ENCODE measurements at places on chromosomes 7 and 10.
A peak's percentile ranks its signal among the peaks of the same experiment; 100 is the strongest.

DNA sequence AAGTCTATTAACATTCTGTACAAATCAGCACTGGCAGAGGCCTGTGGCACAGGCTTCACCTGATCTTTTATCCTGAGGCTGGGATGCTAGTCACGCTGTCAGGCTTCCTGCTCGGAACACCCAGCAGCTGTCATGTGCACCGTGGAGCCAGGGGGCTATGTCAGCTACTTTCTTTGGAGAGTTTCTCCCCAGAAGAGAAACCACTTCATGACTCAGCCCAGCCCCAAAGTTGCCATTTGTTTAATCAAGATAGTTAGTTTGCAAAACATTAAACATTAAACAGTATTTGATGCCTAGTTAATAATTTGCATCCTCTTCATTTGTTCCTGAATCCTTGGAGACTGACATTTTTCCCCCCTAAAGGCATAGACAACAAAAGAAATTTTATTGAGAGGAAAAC lies at the start of gene HABP2:
TSS of gene HABP2 (plus strand) at position 353 of the 400 bp plus-strand sequence. CDS start 69 bp downstream, outside the sequence.
- DNase-seq, result no peak

DNA sequence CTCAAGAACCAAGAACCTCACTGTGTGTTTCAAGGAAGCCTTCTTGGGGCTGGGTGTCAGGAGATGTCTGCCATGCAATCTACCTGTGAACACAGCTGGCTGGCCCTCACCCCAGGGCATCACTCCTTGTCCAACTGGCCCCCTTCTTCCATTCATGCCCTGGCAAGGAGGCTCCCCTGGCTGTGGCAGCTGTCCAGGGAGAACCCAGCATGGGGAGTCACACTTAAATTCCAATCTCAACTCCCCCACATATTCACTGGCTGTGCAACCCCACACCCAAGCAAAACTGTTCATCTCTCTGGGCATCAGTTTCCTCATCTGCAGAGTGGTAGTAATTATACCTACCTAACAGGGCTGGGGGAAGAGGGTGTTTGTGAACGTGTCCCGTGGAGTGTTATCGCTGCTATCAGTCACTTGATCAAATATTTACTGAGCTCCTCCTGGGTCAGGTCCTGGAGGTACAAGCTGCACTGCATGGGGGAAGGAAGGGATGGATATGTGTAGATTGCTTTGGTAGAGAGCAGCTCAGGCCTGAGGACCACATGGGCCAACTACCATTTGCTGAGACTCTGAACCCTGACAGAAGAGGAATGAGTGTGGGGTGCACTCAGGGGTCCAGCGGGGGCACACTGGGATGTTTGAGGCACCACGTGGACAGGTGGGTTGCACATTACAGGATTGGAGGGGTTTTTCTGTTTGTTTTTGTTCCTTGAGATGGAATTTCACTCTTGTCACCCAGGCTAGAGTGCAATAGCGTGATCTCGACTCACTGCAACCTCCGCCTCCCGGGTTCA lies 2.1 kb upstream of the GPRIN2 start:
- DNase-seq, result peak; percentile 1

GRCh38 chr7:25994433-25994994 lies 157.5 kb upstream of the NFE2L3 start:
- DNase-seq, result no peak

GRCh38 chr7:100021297-100021696 lies 5.9 kb downstream of the ZKSCAN1 start:
- DNase-seq, result no peak

DNA sequence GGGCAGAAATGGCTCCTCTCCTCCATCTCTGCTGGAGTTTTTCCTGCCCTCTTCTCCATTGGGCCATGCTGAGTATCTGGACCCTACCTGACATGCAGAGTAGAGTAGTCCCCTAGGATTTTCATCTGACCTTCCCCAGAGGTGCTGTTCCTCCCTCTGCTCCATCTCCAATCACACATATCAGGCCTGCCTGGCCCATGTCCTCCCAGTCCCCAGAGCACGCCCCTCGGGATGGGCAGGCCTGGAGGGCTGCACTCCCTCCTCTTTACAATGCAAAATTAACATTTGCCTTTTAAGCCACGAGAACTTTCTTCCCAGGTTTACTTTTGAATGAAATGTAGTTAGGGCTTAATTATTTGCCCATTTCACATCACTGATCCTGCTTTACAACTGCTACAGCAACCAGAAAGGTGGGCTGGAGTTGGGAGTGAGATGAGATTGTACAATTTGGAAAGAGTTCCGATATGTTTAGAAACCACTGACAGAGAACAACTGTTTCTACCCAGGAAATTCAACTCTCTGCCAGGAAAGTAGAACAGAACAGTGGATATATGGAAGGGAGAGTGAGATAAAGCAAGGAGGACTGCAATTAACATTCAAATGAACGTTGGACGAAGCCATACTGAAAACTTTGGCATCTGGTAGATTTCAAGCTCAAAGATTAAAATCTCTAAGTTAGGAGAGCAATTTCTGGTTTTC lies 184.0 kb upstream of the HABP2 start:
- DNase-seq, result no peak

DNA sequence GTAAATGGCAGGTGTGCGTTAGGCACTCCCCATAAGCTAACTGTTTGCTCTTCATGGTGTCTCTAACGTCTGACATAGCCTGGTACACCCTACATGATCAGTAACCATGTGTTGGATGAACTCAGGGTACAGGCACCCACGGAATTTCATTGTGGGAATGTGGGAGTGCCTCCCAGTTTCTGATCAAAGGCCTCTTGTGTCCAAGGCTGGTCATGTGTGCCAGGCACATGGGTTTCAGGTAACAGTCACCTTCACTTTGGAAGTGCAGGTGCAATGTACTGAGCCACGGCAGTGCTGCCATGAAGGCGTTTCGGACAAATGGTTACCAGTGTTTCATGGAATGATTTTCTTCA lies 298.3 kb downstream of the DNAJB6 start:
- no peak for DNase-seq

DNA sequence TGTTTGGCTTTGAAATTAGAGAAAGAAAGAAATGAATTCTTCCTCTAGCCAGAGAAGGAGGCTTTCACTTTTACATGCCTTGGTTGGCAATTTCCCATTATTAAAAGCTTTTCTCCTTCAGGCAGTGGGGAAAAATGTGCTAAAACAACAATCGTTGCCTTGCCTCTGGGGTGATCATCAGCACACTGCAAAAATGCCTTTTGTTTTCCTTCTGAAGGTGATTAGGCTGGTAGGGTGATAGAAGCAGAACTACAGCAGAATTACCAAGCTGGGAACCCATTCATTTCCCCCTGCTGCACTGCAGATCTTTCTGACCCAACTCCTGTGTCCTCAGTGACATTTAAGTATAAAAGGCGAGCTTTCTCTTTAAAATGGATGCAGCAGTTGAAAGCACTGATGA lies 22.2 kb downstream of the ANK3 start:
- no peak for DNase-seq

GRCh38 chr10:108290823-108291222 lies 1126.3 kb upstream of the SORCS1 start:
- no peak for DNase-seq

- no peak for DNase-seq
Measured at GRCh38 chr10:21530168-21530567, 3.9 kb upstream of the MLLT10 start.

GRCh38 chr10:59337201-59337652 lies 25.1 kb downstream of the FAM13C start:
- DNase-seq, result peak; percentile 18

- no peak for DNase-seq
Measured at GRCh38 chr10:95841661-95842498, 65.9 kb upstream of the CC2D2B start.
